T-helper 17 cell (primary cell): ENCODE measurements at places on chromosomes 6 and 20.

- no peak for DNase-seq
These were observed 28.0 kb upstream of the TULP4 start for GRCh38 chr6:158284007-158284875.

DNA sequence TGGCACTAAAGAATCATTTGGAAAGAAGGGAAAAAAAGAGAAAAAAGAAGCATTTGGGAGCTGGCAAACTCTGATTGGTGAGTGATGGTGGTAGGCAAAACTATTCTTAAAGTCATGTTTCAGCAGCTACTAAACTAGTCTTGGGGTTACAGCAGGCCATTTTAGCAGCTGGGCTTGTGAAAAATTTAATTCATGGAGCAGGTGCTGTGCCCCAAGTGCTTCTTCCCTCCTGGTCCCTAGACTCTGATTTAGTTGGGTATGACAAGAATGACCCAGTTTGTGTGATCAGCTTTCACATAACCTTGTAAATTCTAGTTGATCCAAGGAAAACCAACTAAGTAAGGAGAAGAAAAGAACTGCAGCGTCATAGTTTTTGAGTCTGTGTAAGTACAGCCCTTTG lies 1.1 kb upstream of the ASIP start:
- DNase-seq, result no peak

- no peak for DNase-seq
These were observed 10.5 kb upstream of the MAP1LC3A start for GRCh38 chr20:34547844-34548613.

DNA sequence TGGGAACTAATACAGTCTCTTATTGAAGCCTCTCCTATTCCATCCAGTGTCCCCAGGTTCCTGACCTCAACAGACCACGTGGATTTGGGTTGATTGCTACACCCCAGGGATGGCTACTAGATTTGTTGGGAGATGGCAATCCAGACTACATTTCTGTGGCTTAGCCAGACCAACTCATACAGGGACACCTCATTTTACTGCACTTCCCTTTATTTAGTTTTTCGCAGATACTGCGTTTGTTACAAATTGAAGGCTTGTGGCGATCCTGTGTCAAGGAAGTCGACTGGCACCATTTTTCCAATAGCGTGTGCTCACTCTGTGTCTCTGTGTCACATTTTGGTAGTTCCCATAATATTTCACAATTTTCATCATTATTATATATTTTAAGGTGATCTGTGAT lies 10.3 kb upstream of the MTRF1L start:
- DNase-seq, result no peak

DNA sequence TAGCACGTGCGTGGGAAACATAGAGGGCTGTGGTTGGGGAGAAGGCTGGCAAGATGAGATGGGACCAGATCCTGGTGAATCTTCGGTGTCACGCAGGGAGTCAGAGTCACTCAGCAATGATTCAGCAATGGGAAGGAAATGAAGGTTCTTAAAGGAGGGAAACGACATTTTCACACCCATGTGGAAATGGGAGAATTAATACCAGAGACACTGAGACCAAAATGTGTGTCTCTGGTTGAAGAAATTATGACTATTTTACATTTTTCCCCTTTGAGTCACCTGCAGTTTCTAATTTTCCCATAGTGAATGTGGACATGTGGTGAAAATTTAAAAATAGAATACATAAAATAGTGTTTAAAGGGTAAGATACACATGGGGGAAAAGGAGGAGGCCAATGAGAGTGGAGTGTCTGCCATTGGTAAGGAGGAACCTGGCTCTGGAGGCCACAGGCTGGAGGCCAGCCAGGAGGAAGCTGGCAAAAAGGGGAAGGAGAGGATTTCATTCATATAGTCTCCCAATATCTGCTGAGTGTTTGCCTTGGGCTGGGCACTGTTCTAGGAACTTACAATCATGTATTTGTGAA lies 17.5 kb downstream of the NRN1 start:
- DNase-seq, result no peak

GRCh38 chr20:41327178-41327577 lies 9.6 kb upstream of the ZHX3 start:
- DNase-seq, result no peak

GRCh38 chr6:39055661-39056060 lies 7.1 kb downstream of the GLP1R start:
- DNase-seq, result no peak

GRCh38 chr6:109834595-109835437 lies 143.3 kb upstream of the GPR6 start:
- DNase-seq, result no peak

DNA sequence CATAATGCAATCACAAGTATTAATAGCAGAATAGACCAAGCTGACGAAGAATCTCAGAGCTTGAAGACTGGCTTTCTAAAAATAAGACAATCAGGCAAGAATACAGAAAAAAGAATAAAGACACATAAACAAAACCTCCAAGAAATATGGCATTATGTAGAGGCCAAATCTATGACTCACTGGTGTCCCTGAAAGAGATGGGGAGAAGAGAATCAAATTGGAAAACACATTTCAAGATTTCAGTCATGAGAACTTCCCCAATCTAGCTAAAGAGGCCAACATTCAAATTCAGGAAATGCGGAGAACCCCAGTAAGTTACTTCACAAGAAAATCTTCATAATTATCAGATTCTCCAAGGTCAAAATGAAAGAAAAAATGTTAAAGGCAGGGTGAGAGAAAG lies 69.0 kb upstream of the PDE7B start:
- no peak for DNase-seq

DNA sequence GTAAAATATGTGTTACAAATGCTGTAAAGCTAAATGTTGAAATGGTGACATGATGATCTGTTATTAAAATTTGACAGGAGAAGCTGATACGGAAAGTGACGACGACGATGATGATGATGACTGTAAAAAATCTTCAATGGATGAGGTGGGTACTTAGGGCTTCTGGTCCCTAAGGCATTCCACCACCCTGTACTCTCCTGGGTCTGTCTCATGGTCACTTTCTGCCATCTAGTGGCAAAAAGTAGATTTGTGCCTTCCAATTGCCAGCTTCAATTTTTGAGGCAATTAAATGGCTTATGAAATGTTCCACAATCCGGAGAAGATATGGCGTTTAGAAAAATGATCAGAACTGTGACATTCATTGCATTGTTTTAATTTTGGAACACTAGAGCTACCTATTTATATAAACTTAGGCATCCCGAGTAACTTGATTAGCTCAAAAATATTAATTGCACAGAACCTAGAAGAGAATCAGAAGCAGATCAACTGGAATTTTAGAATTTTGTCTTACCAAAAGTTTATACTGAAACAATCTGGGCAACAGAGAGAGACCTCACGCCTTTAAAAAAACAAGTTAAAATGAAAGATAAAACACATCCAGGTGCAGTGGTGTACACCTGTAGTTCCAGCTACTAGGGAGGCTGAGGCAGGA lies 346.5 kb upstream of the PLCB4 start:
- DNase-seq, result peak; percentile 16
